NCI-H2029 treated with DMSO at 0.1 percent for 48 hours (cell line): ENCODE measurements at places on chromosomes 5 and 9.
A peak's percentile ranks its signal among the peaks of the same experiment; 100 is the strongest.

DNA sequence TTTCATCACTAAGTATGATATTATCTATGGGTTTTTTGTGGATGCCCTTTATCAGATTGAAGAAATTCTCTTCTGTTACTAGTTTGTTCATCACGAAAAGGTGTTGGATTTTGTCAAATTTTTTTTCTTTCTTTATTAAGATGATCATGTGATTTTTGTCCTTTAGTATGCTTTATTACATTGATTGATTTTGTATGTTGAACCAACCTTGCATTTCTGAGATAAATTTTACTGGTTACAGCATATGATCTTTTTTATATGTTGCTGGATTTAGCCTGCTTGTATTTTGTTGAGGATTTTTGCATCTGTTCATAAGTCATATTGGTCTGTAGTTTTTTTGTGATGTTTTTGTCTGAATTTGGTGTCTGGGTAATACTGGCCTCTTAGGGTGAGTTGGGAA lies 42.8 kb downstream of the RAD23B start:
- no peak for DNase-seq

GRCh38 chr5:56356121-56356835 lies 123.1 kb upstream of the ANKRD55 start:
- no peak for DNase-seq

- no peak for DNase-seq
Observed at GRCh38 chr5:155954701-155955445, 372.1 kb upstream of the SGCD start.

GRCh38 chr5:175867587-175868347 lies 3.6 kb upstream of the CPLX2 start:
- peak; percentile 27 for DNase-seq

DNA sequence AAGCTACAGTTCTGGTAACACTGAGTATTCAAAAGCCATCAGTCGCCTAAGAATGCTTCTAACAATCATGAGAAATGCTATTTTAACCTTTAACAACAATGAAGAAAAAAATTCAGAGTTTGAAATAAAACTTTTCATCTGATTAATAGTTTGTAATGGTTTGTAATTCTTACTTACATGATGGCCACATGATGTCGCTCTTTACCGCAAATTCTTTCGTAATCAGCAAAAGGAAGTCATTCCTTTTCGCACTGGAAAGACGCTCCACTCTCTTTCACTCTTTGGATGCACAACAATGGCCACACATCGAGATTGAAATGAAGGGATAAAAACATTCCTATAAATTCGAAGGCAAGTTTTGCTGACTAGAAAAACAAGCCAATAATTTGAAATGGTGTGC lies at the start of gene PCDHA7:
Gene PCDHA7 (plus strand): TSS at position 277 of the 400 bp plus-strand sequence. CDS start 115 bp downstream, at position 392.
- no peak for DNase-seq

- DNase-seq, result no peak
Observed at GRCh38 chr9:128593039-128593438, 40.7 kb downstream of the SPTAN1 start.

DNA sequence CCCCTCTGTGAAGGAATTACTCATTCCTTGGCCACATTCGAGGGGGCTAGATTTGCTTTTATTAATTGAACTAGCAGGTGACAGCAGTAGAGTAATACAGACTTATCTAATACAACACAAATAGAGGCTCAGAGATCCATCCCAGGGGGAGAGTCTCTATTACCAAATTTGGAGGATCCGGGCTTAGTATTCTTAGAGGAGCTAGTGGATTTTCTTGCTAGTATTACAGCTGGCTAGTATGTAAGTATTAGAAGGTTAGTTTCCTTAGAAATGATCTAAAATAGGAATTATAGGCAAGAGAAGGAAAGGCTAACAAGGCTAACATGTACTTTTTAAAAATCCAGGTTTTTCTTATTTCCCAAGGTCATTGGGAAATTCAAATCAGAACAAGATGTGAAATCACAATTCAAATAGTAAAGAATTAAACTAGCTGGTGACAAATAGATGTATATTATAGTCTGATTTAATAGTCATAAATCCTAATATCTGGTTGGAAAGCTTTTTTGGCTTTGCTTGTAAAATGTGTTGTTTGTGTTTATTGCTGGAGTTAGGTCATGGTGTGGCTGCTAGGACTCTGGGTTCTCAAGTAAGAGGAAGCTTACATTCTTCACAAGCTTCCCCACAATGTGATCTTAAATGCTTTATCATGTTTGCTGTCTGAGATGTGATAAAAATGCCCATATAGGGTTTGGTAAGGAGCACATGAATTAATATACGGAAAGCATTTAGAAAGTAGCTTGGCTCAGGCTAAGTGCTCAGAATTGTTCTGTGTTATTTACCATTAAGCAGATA lies 160.4 kb upstream of the MPDZ start:
- no peak for DNase-seq

DNA sequence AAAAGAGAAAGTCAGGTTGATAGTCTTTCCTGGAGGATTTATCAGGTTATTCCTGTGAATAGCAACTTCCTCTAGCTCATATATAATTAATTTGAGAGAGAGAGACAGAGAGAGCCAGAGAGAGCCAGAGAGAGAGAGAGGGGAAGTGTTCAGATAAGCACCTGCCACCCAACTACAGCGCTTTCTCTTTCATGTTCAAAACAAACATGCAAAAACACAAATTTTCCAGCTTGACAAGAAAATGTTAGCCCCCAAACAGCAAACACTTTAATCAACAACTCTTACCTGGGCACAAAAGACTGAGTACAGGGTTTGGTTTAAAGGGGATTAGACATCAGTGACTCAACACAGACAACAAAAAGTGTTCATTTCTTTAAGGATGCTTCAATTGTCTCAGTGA lies 61.7 kb upstream of the PLPP6 start:
- DNase-seq, result no peak

GRCh38 chr5:170538696-170539586 lies 35.1 kb downstream of the KCNIP1 start:
- no peak for DNase-seq

DNA sequence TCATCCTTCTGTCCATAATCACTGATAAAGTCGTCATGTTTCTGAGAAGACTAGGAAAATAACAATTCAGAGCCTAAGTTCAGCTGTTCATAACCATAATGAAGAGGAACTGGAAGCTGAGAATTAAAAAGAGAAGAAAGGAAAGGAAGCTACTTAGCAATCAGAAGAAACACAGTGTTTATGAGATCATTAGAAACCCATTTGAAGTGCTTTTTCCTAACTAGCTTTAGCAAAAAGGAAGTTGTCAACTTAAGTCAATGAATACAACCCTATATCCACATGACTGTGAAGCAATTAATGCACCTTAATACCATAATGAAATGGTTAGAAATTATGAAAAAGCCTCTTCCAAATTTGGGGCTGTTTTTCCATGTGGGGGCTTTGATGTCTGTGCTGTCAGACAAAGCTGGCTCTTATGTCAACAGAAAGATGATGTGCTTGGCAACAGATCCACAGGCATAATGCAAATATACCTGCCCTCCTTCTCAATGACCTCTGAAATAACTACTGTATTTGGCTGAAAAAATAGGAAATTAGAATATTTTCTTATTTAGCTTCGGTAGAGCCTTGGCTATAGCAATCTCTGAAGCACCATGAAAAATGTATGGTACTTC lies 463.5 kb downstream of the RASEF start:
- DNase-seq, result peak; percentile 65

DNA sequence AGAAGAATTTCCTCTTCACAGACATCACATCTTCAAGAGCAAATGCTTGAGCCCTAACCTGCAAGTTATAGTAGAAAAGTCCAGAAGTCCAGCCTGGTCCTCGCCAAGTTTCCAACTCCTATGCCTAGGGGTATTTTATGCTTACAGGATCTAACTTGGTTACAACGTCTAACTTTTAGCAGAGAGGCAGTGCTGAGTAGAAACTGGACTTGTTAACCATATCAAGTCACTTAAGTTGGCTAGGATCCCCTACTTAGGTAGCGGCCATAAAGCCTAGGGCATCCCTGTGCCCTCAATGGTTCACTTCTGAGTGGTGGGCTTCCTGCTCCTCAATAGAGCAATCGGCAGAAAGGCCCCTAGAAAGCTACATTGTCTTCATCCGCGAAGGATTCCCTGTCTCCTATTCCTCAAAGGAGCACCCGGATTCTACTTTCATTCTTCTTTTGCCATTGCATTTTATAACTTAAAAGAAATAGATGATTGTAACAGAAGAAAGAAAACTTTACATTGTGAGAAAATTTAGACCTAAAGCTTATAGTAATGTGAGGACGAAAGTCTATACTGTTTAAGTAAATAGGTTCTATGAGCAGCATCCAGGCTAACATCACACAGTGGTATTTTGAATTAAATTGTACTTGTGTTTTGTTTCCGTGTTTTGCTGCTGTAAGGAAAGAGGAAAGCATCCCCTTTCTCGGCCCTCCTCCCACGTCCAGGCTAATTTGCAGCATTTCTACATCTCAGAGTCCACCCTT lies 1.3 kb upstream of the MTAP start:
- no peak for DNase-seq

DNA sequence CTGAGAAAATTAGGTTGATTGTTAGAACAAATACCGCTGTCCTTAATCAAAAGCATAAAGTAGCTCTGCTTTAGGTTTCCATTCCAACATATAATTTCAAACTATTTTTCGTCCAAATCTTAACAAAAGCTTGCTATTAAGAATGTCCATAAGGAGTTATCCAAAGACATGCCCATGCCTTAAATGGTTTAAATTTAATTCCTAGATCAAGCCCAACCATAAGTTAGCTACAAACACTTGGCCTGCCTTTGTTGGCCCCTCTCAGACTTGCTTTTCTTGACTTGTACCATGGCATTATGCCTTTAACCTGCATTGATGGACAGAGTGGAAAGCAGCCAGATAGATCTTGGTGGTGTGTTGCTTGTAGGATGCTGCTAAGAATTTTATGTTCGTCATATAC lies 8.8 kb downstream of the GARNL3 start:
- DNase-seq, result no peak

GRCh38 chr9:125839317-125839716 lies 92.1 kb downstream of the PBX3 start:
- no peak for DNase-seq

DNA sequence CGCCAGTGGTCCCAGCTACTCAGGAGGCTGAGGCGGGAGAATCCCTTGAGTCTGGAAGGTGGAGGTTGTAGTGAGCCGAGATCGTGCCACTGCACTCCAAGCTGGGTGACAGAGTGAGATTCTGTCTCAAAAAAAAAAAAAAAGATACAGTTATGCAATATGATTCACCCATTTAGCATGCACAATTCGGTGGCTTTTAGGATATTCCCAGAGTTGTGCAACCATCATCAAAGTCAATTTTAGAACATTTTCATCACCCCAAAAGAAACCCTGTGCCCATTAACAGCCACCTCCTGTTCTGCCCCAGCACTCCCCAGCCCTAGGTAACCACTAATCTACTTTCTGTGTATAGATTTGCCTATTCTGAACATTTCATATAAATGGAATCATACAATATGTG lies 4.3 kb upstream of the DHFR start:
- no peak for DNase-seq

- DNase-seq, result no peak
Observed at GRCh38 chr5:121239951-121240350, 611.7 kb upstream of the FTMT start.

- peak; percentile 95 for DNase-seq
Observed at GRCh38 chr9:38126730-38127129, 57.7 kb upstream of the SHB start.

- DNase-seq, result no peak
Observed at GRCh38 chr9:90860382-90860781, 58.8 kb downstream of the SYK start.

GRCh38 chr5:171783051-171783450 lies 2.6 kb upstream of the SMIM23 start:
- no peak for DNase-seq

GRCh38 chr9:88661759-88662158 lies 126.8 kb downstream of the NXNL2 start:
- DNase-seq, result no peak

DNA sequence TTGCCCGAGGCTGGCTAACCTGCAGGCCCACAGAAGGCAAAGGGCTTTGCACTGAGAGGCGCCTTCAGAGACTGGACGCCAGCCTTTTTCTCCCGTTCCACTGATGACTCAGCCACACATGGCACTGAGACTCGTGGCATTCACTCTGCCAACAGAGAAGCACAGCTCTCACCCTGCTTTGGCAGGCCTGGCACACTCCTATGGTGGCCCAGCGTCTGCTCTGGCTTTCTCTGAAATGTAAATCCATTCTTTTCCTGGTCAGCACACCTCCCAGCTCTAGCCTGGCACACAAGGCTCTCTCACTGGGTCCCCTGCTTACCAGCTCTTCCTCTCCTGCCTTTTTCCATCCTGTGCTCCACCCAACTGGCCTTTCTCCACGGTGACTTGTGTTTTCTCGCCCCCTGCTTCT lies 5.9 kb upstream of the MELK start:
- DNase-seq, result no peak

DNA sequence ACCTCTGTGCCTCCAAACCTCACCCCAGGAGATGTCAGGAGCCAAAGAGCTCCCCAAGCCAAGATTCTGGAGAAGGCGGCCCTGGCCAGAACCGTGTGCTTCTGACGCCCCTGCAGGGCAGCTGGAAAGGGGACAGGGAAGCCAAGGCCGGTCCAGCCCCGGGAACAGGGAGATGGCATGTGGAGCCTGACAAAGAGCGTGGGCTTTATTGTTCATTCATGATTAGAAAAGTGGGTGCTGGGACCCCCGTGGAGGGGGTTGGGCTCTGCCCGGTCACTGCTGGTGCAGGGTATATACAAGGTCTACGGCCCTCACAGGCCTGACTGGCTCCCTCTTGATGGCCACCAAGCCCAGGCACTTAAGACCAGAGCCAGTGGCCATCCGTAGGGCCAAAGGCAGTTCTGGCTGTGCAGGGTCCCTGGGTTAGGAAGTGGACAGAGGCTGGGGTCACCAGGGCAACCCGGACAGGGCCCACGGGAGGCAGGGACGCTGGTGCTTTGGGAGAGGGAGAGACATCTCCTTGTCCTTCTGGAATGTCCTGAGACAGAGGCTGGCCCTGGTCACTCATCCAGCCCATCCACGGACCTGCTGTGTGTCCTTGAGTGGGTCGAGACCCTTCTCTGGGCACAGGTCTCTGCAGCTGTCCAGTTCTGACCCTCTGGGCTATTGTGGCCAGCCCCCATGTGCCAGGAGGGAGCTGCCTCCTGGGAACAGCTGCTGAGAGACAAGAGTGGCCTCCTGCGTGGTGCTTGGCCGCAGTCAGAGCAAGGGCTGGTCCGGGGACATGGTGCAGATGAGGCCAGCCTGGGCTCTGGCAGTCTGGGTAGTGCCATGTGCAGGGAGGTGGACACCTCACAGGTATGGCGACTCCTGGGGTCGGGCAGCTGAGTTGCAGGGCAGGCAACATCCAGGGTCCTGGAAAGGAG lies 12.5 kb downstream of the NINJ1 start:
- no peak for DNase-seq
